ENCODE measurements at places on chromosomes 4 and X.
A peak's percentile ranks its signal among the peaks of the same experiment; 100 is the strongest.

DNA sequence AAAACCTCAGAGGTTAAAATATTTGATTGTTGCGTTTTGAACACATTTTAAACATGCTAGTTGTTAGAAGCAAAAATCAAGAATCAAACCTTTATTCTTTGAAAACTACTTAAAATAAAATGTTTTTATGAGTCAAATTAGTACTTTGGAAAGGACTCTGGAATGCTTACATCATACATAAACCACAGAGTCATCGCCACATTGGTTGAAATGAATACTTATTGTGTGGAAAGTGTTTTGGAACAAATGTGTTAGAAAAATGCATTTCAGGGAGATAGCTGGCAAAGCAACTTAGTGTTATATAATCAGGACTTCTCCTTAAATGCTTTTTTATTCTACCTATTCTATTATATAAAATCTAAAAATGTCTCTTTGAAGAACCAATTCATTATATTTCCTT lies 49.4 kb upstream of the CAMK2D start:
- no peak for DNase-seq

GRCh38 chr4:82746705-82747574 lies 51.7 kb downstream of the SCD5 start:
- no peak for DNase-seq

DNA sequence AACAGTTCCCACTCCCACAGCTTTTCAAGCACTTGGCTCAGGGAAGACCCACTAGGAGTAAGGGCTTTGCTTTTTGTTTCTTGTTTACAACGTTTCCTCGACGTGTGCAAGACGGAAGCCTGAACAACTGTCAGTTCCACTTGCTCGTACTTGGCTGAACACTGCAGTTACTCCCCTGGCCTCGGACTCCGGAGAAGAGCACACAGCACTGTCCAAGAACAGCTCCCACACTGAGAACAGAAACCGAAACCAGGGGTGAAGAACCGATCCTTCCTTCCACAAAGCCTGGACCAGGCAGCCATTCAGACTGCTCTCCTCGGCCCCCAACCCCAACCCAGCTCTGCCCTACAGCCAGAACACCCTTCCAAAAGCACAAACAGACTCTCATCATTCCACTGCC lies 25.5 kb downstream of the IRF2 start:
- peak; percentile 31 for DNase-seq

- DNase-seq = no peak
These were observed 187.3 kb downstream of the ANAPC10 start for GRCh38 chr4:144910723-144911122.

DNA sequence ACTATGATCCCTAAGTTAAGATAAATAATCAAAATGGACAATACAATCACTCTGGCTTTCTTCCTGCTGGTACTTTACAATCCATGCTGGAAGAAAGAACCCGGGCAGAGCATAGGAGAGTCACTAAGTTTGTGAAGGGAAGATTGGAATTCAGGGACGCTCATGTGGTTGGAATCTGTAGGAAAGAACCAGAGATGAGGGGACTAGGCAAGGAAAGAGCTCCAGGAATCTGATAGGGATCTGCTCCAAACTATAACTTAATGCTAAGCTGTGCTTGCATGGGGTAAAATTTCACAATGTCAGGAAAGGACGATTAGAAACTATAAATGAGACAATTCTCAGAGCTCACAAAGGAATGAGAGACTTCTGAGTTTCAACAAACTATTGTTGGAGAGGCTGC lies 167.5 kb downstream of the ADGRA3 start:
- DNase-seq = no peak

DNA sequence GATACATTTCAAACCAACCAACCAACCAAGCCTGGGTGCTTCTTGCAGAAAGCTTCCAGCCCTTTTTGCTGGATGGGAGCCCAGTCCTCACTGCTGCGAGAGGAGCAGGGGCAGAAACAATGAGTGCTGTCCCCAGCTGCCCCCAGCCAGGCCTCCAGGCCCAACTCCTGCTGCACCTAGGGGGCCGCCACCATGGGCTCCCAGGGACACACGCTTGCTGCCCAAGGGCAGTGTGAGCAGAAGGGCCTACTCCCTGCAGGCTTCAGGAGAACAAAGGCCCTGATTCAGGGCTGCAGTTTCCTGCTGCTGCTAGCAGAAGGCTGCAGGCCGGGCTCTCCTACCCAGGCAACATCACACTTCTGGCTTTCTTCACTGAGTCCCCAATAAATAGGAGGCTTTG lies 37.7 kb upstream of the ENPP6 start:
- DNase-seq = no peak

- DNase-seq = peak; percentile 33
These were observed at the start of gene RPS6KA6 for GRCh38 chrX:84187533-84188319. RPS6KA6 (minus strand) TSS chrX:84188199; CDS start chrX:84187899, 300 bp downstream.

- DNase-seq = no peak
These were observed 73.1 kb downstream of the PALLD start for GRCh38 chr4:168569931-168570276.

DNA sequence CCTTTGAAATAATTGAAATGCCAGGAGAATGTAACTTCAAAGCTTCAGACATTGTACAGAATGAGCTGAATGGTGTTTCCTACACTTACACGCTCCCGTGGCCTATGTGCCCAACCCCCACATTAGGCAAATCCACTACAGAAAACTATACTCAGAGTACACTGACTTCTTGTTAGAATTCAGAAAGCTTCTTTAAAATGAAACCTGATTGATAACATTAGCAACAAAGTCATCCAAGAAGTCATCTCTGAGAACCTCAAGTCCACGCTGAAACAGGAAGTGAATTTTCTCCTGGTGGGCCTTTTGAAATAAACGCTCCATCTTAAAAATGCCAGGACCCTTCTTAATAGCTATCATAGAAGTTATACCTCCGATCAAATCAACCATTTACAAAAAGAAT lies 136.3 kb downstream of the TSPAN5 start:
- DNase-seq = no peak

DNA sequence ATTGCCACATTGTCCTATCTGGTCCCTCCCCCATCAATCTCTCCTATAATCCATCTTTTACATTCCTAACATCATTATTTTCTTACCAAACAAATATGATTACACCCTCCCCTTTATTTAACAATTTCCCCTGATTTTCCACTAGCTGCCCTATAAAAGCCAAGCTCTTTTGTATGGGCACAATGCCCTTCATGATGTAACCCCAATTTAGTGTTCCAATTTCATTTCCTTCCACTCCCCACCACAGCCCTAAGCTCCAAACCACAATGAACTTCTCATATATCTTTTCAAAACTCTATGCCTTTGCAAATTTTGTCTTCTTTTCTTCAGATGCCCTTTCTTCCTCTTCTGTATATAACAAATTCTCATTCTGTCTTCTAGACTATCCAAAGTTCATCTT lies 39.5 kb upstream of the PTPN13 start:
- DNase-seq = no peak

GRCh38 chr4:7422151-7422897 lies 12.4 kb downstream of the PSAPL1 start:
- DNase-seq = no peak

GRCh38 chr4:26860922-26861433 lies 337 bp downstream of the STIM2 start:
- peak; percentile 73 for DNase-seq

DNA sequence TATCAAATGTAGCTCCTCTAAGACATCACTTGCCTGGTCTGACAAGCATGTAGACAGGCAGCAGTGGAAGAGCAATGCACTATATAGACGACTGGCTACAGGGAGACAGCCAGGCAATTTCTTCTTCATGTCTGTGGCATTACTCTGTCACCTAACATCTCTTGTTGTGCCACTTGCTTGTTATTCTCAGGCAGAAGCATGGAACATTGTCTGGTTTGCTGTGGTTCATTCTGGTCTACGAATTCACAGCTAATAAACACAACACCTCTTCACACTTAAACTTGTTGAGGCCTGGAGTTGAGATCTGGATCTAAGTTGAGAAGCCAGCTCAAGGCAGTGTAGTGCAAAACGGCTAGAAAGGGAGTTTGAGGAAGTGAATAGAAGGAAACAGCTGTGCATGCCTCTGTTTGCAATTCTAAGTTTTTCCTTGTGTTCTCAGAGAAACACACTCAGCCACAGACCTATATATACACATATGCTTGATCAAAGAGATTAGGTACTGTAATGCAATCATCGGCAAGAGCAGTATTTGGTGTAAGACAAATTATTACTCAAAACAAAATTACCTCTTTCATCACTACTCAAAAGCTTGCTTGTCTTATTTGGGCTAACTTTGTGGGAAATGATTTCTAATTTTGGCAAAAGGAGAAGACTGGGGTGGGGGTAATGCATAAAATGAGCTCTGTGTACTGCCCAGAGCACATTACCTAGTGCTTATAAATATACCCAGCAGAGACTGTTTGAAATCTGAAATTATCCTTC lies 243.8 kb downstream of the PPP3CA start:
- DNase-seq = no peak

DNA sequence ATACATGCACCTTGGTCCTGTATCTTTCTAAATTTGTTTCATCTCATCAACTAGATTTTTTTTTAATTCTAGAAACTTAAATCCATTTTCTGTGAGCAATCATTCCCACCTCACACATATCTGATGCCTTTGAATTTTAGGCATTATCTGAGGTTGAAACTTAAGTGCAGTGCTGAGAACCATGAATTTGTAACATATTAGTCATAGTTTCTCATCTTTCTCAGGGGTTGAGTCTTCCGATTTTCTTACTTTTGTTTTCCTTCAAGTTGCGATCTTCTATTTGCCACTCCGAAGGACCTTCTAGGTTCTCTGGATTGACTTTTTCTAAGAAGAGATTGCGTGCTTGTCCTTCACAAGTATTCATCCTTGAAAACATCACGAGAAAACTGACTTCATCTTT lies 3.7 kb upstream of the NR0B1 start:
- DNase-seq = no peak

DNA sequence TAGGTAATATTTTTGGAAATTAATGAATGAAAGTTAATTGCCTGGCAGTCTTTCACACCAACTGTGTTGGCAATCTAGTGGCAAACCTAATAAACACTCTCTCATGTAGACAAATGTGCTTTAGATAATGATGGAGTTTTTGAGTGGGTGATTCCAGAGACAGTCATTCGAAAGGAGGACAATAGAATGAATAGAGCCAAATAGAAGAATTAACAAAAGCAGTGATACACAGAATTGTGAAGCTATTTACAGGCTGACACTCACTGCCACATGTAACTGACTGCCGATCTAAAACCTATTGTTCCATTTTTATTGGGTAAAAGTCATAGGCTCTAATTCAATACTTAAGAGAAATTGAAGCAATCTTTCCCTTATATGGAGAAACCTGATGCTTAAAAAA lies 338.5 kb downstream of the PCDH7 start:
- DNase-seq = no peak

- no peak for DNase-seq
These were observed 83.4 kb downstream of the TMEM164 start for GRCh38 chrX:110086162-110086915.

DNA sequence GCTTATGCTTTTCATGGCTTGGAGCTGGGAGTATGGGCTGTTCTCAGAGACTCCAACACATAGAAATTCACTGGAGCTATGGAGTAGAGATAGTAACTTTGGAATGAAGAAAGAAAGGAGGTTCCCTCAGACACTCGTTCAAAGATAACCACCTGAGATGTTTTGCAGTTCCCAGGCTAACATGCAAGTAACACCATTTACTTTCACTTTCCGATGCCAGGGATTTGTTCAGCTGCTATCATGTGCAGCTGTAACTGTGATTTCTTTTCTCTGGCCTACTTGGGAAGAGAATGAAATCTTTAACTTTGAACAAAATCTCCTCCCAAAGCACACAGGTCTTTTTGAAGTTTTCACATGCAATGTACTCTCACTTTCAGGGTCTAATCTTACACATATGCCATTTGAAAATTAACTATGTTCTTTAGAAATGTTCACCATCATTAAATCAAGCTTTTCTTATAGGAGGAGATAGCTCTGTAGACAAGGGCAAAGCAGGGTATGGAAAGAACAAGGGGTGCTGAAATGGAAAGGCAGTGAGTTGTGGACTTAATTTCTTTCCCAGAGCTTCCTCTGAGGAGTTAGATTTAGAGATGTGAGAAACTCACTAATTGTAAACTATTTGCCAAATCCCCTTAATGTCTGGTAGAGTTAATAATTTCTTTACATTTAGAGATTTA lies 514.3 kb downstream of the PDHA2 start:
- DNase-seq = no peak

DNA sequence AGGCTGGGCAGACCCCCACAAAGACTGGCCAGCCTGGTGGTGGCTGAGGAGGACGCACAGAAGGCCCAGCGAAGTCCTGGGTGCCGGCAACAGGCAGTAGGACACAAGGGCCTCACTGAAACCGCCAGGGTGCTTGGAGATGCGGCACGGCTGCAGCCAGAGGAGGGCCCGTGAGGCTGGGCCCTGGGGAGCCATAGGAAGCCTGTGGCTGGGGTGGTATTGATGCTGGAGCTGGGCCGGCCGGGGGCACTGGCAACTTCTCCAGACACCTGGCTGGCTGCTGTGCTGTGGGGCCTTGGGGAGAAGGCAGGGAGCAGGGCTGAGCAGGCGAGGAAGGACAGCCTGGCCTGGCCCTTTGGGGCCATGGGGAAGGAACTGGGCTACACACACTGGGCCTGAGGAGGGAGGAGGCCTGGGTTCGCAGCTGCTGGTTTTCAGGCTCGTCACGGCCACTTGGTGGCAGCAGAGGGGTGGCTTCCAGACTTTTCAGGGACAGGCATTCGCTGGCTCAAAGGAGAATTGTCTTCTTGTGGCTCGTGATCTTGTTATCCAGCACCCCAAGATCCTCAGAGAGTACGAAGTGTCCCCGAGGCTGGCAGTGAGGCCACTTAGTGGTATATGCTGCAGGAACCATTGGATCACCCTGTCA lies 37.2 kb downstream of the ATP2B3 start:
- DNase-seq = peak; percentile 65

- no peak for DNase-seq
These were observed 232.8 kb downstream of the PDGFC start for GRCh38 chr4:156738766-156739165.

GRCh38 chr4:139833151-139833910 lies 167.7 kb downstream of the MGST2 start:
- DNase-seq = no peak

DNA sequence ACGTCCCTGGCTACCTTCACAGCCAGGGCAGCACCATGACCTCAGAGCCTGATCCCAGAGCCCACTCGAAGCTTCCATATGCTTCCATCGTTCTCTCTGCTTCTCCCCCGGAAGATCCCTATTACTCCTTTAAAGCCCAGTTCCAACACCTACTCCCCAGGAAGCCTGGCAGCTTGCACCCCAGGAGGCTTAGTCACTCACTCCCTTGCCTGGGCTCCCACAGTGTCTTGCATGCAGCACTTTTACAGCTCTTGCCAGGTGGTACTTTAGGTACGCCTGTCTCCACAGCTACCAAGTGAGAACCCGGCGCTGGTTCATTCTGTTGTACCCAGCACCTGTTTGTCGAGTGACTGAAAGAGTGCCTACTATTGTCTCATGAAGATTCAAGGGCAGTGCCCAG lies 24.5 kb upstream of the MAMLD1 start:
- DNase-seq = no peak

Data from nucleus accumbens (tissue), 56 donors.